ENCODE measurements at places on chromosomes 13 and 19. TPM values are rescaled to one million over a fixed set of nuclear protein-coding genes. Genes with fewer than 3 reads are reported as not detected.

The SIGLEC5 gene
- total RNA-seq, result not detected

The ZNF253 gene
- total RNA-seq, result 8.8 TPM

The KIR3DL1 gene
- not detected for total RNA-seq

The CALR3 gene
- total RNA-seq, result not detected

The C19orf85 gene
- total RNA-seq, result not detected

The RAVER1 gene
- 9.9 TPM for total RNA-seq

The KBTBD6 gene
- total RNA-seq, result 1.6 TPM

The SLC25A15 gene
- 4.6 TPM for total RNA-seq

The SLC10A2 gene
- not detected for total RNA-seq

The PINLYP gene
- total RNA-seq, result not detected

DNA sequence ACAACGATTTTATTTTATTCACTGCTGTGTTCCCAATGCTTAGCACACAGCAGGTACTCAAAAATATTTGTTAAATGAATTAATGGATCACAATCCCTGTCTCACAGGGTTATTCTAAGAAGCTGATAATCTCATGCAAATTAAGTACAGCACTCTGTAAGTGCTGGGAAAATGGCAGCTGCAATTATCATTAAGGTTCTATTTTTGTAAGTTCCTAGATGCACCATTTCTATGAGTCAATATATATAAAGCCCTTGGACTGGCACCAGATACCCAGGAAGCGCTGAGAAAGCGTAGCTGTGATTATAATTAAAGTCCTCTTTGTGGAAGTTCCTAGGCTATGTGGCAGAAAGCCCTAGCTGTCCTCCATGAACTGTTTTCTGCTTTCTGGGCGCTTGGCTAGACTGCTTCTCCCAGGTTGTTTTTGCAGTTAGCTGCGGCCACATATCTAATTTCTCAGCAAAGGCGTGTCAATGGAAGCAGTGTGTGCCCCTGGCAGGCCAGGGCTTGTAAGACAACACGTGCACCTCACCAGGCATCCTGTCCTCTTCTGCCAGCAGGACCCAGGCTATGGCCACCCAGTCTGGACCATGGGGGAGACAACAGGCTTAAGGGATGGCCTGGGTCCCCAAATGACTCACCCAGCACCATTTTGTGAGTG, 5.2 kb upstream of the SRRM5 start:
- peak; percentile 10 for DNase-seq
- no peaks in the 10 kb centered on the region for H3K36me3 ChIP-seq
- H3K27me3 ChIP-seq, result no peaks in the 10 kb centered on the region
- peaks cover 11% of the 10 kb centered on the region for H3K4me1 ChIP-seq

- peak; percentile 73 for DNase-seq
- no peak overlapping the region for H3K27ac ChIP-seq
- H3K36me3 ChIP-seq, result no peaks in the 10 kb centered on the region
- H3K4me1 ChIP-seq, result peaks cover 24% of the 10 kb centered on the region
These were observed 801 bp downstream of the KCTD12 start for GRCh38 chr13:76885203-76886004.

DNA sequence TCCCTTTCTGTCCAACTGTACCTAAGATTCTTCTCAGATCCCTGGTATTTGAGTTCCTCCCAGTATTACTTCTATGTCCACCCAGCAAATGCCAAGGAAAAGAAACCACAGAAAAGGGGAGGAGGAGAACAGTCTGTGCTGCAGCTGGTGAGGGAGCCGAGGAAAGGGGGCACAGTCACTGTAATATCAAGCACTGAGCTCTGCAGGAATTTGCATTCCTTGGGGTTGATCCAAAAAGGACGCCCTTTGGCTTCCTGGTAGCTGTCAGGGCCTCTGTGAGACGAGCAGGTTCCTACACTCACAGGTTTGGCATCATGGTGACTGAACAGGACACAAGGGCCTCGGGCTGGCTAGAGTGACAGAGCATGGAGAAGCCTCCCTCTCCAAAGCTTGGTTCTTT, 273.4 kb downstream of the NHLRC3 start:
- no peak overlapping the region for H3K27ac ChIP-seq
- H3K36me3 ChIP-seq, result no peaks in the 10 kb centered on the region
- no peak for DNase-seq
- no peaks in the 10 kb centered on the region for H3K4me1 ChIP-seq
- H3K27me3 ChIP-seq, result no peaks in the 10 kb centered on the region

- no peak overlapping the region for H3K4me3 ChIP-seq
- H3K27me3 ChIP-seq, result no peaks in the 10 kb centered on the region
- H3K27ac ChIP-seq, result peak overlapping the region; percentile 87
- no peaks in the 10 kb centered on the region for H3K36me3 ChIP-seq
These were observed 25.6 kb downstream of the DHRS12 start for GRCh38 chr13:51778392-51778791.

DNA sequence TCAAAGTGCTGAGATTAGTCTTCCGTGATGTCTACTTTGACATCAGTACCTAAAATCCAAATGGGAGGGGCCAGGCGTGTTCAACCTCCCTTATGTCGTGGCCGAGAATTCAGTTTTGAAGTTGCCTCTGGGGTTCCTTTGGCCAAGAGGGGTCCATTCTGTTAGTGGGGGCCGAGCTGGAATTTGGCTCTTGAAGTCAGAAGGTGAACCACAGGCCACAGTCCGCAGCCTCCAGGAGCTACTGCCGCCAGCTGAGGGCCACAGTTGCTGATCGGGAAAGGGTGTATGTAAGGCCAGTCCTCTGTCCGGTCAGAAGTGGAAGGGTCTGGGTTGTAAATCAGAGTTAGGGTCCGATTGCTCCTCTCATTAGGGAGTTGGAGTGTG, 31.0 kb downstream of the ATP11A start:
- peaks cover 51% of the 10 kb centered on the region for H3K4me1 ChIP-seq
- DNase-seq, result no peak
- H3K27me3 ChIP-seq, result no peaks in the 10 kb centered on the region

DNA sequence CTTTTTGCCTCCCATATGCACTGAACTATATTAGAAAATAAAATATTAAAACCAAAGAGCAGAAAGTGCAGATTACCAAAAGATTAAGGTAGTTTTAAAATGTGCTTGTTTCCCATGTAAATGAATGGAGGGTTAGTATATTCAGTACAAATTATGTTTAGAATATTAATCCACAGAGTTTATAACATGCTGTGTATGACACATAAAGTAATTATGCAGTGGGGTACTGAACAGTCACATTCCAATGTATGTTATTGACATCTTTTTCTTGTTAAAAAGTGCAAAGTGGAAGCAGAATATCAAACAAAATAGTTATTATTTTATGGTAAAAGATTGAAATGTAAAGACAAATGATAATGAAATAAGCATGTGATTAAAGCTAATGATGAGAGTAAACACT, 79.3 kb downstream of the GPC6 start:
- H3K27me3 ChIP-seq, result no peaks in the 10 kb centered on the region
- H3K4me3 ChIP-seq, result no peak overlapping the region
- DNase-seq, result no peak
- H3K4me1 ChIP-seq, result no peaks in the 10 kb centered on the region
- H3K36me3 ChIP-seq, result no peaks in the 10 kb centered on the region

DNA sequence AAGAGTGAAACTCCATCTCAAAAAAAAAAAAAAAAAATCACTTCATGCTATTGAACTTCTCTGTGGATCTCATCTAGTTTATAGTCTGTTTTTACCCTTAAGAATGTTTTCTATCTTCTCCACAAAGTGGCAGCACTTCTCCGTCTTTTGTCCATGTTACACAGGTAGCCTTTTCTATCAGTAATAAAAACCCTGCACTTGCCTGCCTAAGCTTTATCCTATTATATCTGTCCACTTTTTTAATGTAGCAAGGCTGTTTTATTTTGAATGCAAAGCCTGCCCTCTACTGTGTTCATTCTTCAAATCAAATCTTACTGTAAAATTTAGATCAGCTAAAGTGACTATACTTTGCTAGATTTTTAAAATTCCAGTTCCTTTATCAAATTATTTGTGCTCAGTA, 124.0 kb downstream of the STOML3 start:
- DNase-seq, result no peak
- H3K27me3 ChIP-seq, result no peaks in the 10 kb centered on the region
- no peak overlapping the region for H3K27ac ChIP-seq
- H3K4me1 ChIP-seq, result peaks cover 32% of the 10 kb centered on the region

DNA sequence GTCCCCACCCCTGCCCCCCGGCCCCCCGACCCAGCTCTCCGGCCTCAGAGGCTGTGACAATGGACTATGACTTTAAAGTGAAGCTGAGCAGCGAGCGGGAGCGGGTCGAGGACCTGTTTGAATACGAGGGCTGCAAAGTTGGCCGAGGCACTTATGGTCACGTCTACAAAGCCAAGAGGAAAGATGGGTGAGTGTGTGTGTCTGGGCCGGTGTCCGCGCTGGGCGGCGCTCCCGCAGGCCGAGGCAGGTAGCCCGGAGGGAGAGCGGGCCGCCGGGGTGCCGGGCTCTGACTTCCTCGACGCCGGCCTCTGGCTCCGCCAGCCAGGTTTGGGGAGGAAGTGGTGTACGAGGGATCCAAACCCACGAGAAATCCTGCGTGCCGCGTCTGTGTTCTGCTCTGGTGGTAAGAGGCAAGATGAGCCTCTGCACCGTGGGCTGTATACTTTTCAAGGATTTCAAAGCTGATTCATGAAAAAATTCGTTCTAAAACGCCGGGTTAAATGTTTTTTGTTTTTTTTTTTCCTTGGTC, 718 bp downstream of the CDK8 start:
- DNase-seq, result peak; percentile 77
- peak overlapping the region; percentile 69 for H3K4me3 ChIP-seq
- peaks cover 30% of the 10 kb centered on the region for H3K4me1 ChIP-seq
- no peaks in the 10 kb centered on the region for H3K27me3 ChIP-seq
- H3K36me3 ChIP-seq, result no peaks in the 10 kb centered on the region

- no peak for DNase-seq
- H3K27me3 ChIP-seq, result no peaks in the 10 kb centered on the region
- H3K4me1 ChIP-seq, result peaks cover 16% of the 10 kb centered on the region
- peak overlapping the region; percentile 64 for H3K4me3 ChIP-seq
- H3K27ac ChIP-seq, result peak overlapping the region; percentile 90
These were observed 476 bp downstream of the TYK2 start for GRCh38 chr19:10379880-10380312.

GRCh38 chr19:14603990-14604387, 21.1 kb downstream of the CLEC17A start:
- H3K4me1 ChIP-seq, result no peaks in the 10 kb centered on the region
- DNase-seq, result no peak
- no peak overlapping the region for H3K27ac ChIP-seq
- H3K27me3 ChIP-seq, result no peaks in the 10 kb centered on the region
- no peak overlapping the region for H3K4me3 ChIP-seq

DNA sequence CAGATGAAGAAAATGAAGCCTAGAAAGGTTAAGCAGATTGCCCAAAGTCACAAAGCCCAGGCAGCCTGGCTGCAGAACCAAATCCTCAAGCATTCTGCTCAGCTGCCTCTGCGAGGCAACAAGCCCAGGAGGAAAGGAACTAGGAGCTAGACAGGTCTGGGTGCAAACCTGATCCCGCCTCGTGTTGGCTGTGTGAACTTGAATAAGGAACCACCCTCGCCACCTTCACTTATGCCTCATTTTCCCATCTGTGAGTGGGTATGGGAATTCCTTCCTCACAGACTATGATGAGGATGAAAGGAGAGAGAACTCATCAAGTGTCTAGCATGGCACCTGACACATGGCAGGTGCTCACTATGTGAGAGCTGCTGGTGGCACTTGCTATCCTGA, 6.6 kb downstream of the SMG9 start:
- H3K4me3 ChIP-seq, result no peak overlapping the region
- H3K27me3 ChIP-seq, result no peaks in the 10 kb centered on the region
- peaks cover 4% of the 10 kb centered on the region for H3K4me1 ChIP-seq
- no peak overlapping the region for H3K27ac ChIP-seq
- DNase-seq, result no peak
- peaks cover 24% of the 10 kb centered on the region for H3K36me3 ChIP-seq

Data from body of pancreas (tissue), 4 donors.